ENCODE measurements at places on chromosomes 1 and 21.

DNA sequence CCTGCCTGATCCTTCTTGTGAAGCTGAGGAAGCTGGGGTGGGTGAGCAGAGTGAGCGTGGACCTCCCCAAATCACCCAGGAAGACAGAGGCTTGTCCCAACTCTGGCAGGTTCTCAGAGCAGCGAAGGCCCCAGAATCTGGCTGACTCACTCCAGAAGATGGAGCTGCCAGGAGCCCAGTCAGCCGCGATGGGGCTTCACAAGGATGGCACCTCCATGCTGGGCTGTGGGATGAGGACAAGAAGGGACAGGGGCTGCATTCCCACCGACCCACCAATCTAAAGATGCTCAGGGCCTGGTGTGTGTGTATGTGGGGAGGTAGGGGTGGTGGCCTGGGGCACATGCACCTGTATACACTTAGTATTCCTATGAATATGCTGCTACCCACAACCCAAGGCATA is 52.9 kb downstream of the ATP1A1 start:
- no peak for DNase-seq

DNA sequence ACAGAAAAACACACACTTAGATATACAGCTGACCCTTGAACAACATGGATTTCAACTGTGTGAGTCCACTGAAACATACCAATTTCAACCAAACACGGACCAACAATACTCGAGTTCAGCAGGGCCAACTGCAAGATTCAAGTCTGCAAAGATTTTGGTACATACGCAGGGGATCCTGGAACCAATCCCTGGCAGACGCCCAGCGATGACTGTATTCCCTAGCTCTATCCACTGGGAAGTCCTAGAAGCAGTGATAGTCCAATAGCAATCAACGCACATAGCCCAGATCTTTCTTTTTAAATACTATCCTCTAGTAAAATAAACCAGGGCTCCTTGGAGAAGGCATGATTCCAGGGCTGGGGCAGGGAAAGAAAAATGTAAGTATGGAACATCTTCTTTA is 9.0 kb downstream of the DDX59 start:
- no peak for DNase-seq

- DNase-seq, result no peak
Measured at GRCh38 chr1:108089477-108089876, 110.7 kb downstream of the SLC25A24 start.

- DNase-seq, result no peak
Measured at GRCh38 chr1:34885405-34886247, 26.1 kb upstream of the SMIM12 start.

DNA sequence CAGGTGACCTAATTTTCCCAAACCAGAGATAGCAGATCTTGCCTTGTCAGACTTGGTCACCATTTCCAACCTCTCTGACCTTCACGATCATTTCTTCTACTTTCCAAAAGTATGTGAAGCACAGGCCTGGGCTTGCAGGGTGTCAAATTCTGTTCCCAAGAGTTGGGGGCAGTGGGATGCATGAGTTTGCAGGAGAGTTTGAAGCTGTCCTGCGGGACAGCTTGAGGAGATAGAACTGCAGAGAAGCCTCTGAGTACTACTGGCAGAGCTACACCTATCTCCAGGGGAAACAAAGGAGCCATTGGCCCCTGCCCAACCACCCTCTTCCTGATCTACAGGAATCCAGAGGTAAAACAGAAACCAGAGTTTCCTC is 11.3 kb downstream of the TXNIP start:
- DNase-seq, result no peak

DNA sequence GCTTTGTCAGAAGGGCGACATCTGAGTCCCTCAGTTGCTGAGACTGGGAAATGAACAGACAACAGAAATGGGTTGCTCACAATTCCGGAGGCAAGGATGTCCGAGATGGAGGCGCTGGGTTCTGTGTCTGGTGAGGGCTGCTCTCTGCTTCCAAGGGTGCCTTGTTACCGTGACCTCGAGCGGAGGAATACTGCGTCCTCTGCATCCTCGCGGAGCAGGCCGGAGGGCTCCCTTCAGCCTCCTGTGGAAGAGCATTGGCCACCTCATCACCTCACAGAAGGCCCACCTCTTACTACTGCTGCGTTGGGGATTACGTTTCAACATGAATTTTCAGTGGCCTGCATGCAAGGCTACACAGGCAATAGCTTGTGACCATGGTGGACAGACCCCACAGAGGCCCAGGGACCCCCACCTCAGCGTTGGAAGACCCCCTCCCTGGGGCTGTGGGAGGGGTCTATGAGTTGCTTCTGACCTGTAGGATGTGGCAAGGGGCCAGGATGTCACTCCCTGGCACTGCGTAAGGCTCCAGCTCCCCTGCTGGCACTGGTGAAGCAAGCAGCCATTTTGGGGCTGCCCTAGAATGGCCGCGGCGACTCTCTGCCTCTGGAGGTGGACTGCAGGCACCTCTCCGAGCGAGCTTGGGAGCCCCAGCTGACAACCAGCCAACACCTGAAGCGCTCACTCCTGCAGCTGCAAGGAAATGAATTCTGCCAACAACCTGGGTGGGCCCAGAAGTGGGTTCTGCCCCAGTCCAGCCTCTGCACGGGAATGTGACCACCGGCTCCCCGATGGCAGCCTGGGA is 36.3 kb upstream of the COL6A1 start:
- no peak for DNase-seq

DNA sequence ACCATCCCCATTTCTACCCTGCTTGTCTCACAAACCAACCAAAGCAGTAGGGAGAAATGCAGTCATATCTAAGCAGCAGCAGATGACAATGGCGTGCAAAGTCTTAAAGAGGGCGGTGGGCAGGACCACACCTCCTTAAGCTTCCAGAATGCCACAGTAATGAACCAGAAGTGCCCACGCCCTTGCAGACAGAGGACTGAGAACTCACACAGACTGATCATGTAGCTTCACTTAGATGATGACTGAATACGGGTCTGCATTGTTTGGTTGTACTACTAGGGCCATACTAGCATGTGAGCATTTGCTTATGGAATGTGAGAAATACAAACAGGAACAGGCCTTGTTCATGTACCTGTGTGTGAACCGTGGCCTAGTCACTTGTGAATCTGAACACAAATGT is 246.0 kb downstream of the RPS6KC1 start:
- DNase-seq, result no peak

DNA sequence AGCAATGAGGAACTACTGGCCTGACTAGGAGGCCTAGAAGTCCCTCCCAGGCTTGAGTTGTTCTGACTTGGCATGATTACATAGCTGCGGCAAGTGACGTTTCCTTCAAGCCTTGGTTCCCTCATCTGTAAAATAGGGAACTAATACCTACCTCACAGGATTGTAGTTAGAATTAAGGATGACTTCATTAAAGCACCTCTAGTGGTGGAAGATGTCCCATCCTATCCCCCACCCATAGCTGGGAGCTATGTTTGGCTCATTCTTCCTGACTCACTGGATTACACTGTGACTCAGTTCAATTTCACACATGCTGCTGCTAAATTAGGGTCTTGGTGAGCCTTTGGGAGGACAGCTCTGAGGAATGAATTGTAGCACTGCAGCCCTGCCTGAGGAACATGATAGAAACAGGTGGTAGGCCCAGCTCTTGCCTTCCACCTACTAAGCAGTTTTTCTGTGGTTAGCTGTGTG is 6.0 kb upstream of the SHISA4 start:
- no peak for DNase-seq

DNA sequence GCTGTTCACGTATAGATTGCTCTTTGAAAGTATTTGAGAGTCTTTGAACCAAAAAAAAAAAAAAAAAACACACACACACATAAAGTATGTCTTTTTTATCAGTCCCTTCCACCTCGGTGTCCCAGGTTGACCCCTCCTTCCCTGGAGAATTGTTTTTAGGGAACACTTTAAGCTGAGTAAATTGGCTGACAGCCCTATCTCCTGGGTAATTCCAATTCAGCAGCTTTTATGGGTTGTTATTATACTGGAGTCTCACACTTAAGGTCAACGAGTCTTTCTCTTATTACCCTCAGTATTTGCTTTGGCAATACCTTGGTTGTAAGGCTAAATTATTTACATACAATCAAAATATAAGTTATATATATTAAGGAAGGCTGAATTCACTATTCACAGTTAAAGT is 69.4 kb downstream of the SLC30A10 start:
- no peak for DNase-seq

DNA sequence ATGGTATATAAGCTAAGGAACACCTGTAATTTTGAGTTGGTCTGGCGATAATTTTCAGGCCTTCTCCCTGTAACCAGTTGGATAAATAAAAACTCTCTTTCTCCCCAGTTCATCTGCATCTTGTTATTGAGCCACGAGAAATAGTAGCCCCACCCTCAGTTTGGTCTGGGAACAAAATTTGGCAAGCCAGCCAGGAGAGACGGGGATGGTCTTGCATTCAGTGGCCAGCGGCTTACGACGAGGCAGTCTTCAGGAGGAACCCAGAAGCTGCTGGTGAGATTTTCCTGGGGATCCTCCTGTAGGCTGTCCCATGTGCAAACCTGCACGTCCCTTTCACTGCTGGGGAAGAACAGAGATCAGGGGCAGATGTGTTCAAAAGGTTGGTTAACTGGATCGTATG is 174.6 kb downstream of the PLA2G4A start:
- no peak for DNase-seq

DNA sequence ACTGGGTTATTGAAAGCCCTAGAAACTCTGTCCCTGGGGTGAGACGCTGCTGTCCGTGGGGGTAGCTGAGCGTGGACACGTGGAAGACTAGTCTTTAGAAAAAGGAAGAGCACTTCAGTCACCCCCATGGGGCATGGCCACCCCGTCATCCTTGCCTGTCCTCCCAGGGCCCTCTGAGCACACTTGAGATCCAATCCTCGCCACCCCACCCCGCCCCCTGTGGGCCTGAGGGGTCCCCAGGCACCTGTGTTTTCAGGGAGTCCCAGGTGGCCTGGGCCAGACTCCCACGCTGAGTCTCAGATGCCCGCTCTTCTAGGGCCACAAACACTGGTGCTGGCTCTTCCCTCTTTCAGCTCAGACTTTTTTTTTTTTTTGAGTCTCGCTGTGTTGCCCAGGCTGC is 2.5 kb downstream of the PRKCZ start:
- no peak for DNase-seq

- no peak for DNase-seq
Measured at GRCh38 chr1:12544992-12545391, 73.0 kb downstream of the DHRS3 start.

DNA sequence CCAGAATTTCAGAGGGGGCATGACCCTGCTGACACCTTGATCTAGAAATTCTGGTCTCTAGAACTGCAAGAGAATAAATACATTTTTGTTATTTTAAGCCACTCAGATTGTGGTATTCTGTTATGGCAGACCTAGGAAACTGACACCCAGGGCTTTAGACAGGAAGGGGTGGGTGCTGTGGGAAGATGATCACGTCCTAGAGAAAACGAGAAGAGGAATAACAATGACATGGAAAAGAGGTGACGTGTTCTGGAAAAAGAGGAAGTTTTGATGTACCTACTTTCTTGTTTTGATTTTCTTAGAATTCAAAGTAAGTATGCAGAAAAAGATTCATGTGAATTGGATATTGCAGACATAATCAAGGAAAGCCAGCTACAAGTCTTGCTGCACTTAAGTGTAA is 232.9 kb upstream of the RUNX1 start:
- DNase-seq, result no peak

DNA sequence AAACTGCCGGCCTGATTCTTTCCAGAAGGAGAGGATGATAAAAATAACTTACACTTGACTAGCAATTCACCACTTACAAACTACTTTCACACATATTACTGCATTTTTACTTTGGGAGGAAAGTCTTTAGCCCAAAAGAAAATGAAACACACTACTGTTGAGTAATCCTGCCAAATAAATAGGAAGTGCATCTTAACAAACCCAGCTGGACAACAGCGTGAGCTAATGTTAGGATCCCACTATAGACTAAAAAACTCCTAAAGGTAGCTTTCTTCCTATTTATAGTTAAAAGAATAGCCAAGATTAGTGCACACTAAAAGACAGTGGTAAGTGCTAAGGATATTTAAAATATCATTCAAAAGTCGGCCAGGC is 83.8 kb downstream of the HSF2BP start:
- no peak for DNase-seq

GRCh38 chr1:38221006-38221649 is 174.5 kb upstream of the POU3F1 start:
- no peak for DNase-seq

- DNase-seq, result no peak
Measured at GRCh38 chr1:80155371-80155770, 1148.8 kb upstream of the ADGRL4 start.

DNA sequence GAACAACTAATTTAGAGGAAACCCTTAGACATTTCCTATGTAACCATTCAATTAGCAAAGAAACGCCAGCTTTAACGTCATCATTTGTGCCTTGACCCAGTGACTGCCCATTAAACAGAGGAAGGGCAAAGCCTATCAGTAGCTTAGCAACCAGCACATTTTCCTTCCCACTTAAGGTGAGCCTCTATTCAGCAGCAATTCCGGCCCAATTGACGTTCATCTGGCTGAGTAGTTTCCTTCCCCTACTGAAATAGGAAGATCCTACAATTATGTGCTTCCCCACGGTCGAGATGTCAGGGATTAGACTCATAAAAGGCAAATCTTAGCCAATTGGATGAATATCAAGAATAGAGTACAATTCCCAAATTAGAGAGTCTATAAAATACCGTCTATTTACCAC is 482.1 kb upstream of the ADAMTS5 start:
- DNase-seq, result no peak

- DNase-seq, result no peak
Measured at GRCh38 chr1:8423692-8424538, 106.0 kb downstream of the SLC45A1 start.

- DNase-seq, result no peak
Measured at GRCh38 chr1:198778049-198778448, 139.2 kb downstream of the PTPRC start.

GRCh38 chr21:32137931-32138330 is 140.9 kb downstream of the MIS18A start:
- DNase-seq, result no peak

DNA sequence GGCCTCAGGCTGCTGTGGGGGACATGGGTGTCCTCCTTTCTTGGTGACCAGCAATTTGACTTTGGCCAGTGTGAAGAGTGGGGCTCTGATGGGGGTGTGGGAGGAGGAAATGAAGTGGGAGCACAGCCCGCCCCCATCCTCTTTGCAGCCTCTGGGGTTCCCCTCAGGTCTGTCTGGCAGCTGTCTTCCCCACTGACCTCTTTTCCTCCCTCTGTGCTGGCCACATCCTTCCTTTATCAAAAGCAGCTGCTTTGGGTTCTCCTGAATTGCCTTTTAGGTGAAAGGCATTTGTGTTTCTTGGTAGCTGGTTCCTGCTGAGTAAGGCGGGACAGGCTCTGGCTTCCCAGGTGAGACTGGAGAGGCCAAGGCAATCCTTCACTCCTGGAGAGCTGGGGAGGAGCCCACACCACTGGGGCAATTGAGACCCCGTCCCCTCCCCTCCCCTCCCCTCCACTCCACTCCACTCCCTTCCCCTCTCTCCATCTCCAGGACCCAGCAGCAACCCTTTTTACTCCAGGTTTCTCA is 24.9 kb downstream of the PCAT6 start:
- no peak for DNase-seq

All from GM12864 (cell line).